ENCODE measurements at places on chromosomes 7 and 10.

GRCh38 chr10:72186258-72186981 lies 29.4 kb upstream of the ANAPC16 start:
- peak; percentile 25 for DNase-seq

- DNase-seq, result no peak
These were observed 119.3 kb upstream of the FRMD4A start for GRCh38 chr10:14450041-14450491.

DNA sequence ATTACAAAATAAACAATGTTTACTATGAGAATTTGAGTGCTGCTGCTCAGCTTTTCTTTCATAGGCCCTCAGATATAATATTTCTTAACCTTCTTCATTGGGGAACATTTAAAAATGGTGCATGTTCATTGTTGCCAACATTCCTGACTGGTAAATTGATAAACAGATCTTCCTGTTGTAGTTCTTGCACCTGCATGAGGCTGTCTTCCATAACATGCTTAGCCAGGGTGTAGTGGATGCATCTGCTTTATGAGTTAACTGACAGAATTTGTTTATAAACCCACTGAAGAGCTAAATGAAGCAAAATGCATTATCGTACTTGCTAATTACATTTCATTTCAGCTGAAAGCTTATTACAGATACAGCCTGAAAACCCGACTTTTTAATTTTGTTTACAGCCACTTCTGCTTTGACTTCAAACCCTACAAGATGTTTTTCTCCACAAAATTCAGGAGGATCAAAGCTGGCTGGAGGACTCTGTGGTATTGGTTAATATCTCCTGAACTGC lies 177.2 kb downstream of the SEM1 start:
- DNase-seq, result no peak

- no peak for DNase-seq
These were observed 1219.9 kb upstream of the SORCS1 start for GRCh38 chr10:108384378-108384777.

GRCh38 chr7:142548978-142549377 lies 200.3 kb upstream of the PRSS1 start:
- DNase-seq, result no peak

DNA sequence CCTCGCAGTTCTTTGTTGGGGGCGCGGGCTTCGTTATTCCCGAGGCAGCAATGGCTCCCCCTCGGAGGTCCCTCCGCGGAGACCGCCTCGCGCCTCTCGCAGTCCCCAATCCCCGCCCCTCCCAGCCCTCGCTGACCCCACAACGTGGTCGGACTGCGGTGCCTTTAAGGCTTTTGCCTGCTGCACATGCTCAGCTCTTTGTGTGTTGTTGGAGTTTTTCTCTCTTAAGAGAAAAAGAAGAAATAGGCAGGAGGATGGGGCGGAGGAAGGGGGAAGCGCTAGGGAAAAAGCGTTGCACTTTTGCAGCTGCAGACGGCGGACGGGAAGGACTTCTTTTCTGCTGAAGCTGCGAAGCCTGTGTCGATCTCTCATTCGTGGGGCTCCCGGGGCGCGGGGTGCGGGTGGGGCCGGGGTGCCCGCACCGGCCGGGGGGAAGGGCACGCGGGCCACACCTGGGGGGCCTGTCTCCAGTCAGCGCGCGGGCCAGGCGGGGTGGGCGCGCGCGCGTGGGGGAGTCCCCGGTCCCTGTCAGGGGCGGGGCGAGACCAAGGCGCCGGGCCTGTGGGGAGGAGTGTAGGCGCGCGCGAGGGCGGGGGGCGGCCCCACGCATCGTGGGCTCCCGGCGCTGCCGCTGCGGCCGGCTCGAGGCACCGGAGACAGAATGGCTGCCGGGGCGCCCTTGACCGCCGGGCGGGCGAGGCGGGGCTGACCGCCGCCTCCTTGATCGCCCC lies 445 bp upstream of the ATRNL1 start:
- peak; percentile 50 for DNase-seq

DNA sequence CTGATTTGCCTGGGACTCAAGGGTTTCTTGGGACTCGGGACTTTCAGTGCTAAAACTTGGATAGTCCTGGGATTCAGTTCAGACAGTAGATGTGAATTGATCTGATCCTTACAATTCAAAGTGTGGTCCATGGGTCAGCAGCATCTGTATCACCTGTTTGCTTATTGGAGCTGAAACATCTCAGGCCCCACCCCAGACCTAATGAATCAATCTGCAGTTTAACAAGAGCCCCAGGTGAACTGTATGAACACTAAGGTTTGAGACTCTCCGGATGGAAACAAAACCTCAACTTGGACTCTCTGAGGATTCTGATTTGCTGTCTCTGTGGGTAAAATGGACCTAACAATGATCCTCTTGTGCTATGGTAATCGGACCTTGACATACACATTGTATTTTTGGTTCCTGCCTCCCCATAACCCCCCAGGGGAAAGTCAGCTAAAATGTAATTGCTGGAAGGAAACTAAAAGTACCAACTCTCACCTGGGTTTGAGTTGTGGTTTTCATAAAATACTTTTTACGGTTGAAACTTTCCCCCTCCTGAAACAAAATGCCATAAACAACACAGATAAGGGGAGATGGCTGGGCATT lies 11.7 kb downstream of the CYP26A1 start:
- no peak for DNase-seq

All from common myeloid progenitor, CD34-positive (primary cell).